ENCODE measurements at places on chromosomes 12 and 14.
A peak's percentile ranks its signal among the peaks of the same experiment; 100 is the strongest.

DNA sequence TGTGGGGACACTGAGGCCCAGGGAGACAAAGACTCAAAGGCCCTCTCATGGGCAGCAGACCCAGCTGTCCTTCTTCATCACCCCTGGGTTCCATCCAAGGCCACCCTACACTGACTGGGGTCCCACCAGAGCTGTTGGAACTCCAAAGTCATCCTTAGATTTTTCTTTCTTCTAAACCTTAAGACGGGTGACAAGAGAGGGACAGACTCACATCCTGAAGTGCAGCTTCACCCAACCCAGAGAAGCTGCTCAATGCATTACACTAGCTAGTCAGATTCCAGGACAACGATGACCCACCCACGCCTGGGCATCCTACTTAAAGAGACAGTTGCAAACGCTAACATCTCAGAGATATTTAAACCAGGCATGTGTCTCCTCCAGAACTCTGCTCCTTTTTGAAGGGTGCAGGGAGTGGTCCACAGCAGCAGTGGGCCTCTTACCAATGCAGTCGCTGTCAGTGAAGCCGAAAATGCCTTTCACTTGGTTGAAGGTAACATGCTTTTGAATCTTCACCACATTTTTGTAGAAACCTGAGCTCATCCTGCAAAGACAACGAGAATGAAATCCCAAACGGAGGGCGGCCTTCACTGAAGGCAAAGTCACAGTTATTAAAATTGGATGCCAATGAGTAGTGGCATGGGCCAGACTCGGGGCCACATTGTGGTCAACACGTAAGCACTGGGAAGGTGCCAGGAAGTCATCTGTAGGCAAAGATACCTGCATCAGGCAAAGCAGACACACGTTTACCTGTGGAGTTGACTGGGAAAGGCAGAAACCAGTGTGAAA, 23.4 kb downstream of the SLC25A47 start:
- DNase-seq, result no peak

- no peak for DNase-seq
These were observed 119.5 kb upstream of the BCL2L14 start for GRCh38 chr12:11951209-11951608.

GRCh38 chr14:103141117-103141796, 18.0 kb downstream of the TNFAIP2 start:
- peak; percentile 28 for DNase-seq

GRCh38 chr12:90870971-90871725, 83.8 kb downstream of the CCER1 start:
- no peak for DNase-seq

- DNase-seq, result peak; percentile 84
These were observed 51.6 kb downstream of the PLEKHG3 start for GRCh38 chr14:64755781-64756221.

DNA sequence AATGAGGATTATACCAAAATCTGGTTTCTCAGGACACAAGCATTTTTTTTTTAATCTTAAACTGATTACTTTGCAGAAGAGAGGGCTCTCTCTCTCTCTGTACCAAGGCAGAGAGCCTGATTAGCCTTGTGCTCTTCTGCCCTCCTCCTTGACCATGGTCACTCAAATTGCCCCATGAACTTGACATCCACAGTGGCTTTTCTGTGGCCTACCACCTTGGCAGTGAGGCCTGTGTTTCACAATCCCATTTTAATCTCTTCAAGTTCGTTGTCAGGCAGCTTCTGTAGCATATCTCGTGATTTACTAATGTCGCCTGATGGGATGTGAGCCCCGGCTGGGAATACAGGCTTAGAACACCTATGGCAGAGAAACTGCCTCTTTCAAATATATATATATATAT, 30.7 kb upstream of the PWP1 start:
- no peak for DNase-seq

DNA sequence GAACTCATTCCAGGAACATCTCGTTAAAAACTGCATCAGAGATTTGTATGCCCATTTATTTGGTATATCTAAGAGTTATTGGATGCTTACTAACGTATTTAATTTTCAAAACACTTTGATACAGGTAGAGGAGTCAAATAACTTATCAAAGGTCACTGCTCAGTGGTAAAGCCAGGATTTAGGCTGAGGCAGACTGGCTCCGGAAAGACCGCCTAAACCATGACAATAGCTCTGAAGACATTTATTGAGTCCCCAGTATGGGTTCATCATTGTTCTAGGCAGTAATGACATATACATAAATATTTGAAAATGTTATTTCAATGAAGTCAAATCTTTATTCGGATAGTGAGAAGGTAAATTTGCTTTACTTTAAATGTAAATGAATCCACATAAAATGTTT, 30.3 kb downstream of the WBP11 start:
- no peak for DNase-seq

DNA sequence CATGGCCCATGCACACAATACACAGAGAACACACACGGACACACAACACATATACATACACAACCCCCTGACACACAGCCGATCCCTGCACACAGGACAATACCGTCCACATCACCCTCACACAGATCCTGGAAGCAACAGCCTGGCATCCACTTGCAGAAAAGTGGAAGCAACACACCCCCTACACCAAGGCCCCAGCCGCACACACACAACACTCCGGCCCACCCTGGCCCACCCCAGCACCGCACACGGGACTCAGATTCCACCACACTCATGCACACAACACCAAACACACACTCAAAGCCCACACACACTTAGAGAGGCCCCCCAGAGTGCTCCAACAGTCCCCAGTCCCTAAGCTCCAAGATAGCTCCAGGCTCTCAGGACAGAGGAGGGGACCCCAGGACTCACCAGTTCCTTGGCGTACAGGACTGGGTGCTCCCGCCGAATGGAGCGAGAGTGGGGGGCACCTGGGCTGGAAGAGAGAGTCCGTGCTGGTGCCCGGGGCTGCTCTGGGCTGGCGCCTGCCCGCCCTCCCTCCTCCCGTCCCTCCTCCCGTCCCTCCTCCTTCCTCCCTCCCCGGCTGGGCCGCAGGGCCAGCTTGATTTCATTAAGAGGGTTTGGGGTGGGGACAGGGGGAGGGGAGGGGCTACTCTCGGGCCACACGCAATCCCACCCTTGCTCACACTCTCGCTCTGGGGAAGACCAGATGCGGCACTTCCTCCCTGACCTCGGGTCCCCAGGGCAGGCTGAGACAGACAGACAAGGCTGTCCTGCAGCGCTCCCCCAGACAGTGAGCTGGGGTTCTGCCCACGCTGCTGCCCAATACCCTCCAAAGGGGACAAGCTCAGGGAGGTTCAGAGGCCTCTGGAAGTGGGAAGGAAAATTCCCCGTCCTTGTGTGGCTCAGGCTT, at the start of gene TMEM119:
Gene TMEM119, minus strand, starts transcription at position 526 of the 913 bp plus-strand sequence. CDS start 5,701 bp downstream, outside the sequence.
- DNase-seq, result no peak

GRCh38 chr14:71532344-71532743, 399.9 kb upstream of the RGS6 start:
- no peak for DNase-seq

GRCh38 chr12:52865090-52865944, 16.5 kb upstream of the KRT78 start:
- peak; percentile 75 for DNase-seq

- no peak for DNase-seq
These were observed 43.9 kb upstream of the ABCC9 start for GRCh38 chr12:21985155-21985554.

DNA sequence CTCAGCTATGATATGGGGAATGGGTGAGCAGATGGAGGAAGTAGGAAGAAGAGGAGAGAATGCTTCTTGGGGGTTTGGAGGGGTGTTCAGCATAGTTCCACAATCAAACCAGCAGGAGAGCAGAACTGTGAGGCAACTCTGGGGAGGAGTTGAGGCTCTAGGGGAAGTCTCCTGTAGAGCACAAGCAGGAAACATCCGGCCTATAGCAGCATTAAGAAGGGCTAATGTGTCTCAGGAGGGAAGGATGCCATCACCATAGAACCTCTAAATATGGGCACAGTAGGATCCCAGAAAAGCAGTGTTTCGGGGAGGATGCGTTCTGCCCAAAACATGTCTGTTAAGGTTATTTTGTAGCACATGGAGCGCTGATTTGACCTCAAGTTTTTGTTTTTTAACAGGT, 8.4 kb upstream of the SALL2 start:
- no peak for DNase-seq

DNA sequence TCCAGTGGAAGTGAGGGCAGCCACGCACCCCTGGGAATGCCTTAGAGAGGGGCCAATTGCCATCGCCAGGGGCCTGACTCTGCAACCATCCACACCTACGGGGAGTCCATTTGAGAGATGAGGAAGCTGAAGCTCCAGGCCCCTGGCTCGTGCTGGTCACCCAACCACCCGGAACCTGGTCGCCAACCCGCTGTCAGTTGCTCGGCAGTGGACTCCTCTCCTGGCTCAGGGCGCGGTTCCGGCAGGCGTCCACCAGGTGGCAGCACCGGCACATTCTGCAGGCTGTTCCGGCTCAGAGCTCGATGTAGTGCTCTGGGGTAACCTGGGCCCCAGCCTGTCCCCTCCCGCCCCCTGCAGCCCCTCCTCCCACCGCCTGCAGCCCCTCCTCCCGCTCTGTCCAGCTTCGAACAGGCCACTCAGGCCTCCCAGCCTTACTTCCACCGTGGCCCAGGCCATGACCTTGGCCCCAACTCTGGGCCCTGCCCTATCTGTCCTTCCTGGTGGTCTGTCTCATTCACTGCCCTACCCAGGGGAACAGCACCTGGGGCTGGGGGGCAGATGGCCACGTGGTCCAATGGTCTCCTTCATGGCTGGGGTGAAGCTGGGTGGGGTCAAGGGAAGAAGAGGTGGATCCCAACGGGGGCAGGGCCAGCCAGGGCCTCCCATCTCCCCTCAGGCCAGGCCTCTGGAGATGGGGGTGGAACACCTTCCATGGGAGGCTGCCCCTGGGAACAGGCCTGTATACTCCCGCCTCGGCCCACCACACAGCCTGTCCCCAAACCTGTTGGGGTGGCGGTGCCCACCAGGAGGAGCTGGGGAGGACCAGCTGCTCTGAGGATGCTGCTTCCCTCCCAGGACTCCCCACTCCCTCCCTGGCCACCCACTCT, 15.7 kb downstream of the SIVA1 start:
- peak; percentile 63 for DNase-seq

DNA sequence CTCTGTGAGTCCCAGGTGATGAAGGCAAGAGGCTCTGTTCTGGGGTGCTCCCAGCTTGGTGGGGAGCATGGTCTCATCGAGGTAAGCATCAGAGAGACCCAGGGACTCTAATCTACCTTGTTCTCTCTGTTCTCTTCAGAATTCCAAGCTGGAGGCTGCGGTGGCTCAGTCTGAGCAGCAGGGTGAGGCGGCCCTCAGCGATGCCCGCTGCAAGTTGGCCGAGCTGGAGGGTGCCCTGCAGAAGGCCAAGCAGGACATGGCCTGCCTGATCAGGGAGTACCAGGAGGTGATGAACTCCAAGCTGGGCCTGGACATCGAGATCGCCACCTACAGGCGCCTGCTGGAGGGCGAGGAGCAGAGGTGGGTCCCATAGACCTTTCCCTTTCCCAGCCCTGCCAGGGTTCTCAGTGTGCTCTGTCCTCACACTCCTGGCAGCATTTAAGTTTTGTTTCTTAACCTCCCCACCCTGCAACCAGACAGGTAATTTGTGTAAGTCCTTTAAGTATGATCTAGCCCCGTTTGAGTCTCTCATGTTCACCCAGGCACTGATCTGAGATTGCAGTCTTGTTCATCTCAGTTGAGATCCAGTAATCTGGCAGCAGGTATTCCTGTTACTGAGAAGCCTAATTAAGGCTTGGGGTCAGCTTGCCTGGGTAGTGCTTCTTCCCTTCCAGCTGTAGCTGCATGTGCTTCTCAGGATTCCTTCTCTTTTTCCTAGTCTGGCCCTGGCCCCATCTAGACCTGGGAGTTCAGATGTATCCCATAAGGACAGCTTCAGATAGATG, 14.8 kb upstream of the KRT81 start:
- no peak for DNase-seq

- DNase-seq, result peak; percentile 53
These were observed 276.1 kb upstream of the BTG1 start for GRCh38 chr12:92421701-92422100.

GRCh38 chr14:21527318-21527679, 1.2 kb upstream of the SALL2 start:
- no peak for DNase-seq

DNA sequence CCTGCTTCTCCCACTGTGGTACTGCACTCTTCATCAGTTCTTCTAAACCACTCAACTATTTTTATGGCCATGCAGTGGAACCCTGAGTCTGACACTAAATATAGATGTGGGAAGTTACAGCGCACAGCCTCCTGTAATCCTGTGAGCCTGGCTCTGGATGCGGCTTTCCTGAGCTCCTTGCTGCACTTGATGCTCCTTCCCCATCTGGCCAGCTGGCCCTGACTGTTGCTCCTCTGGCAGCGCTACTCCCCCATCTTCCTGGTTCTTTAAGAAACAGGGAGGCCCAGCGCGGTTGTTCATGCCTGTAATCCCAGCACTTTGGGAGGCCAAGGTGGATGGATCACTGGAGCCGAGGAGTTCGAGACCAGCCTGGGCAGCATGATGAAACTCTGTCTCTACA, 24.6 kb downstream of the IQSEC3 start:
- no peak for DNase-seq

GRCh38 chr12:91662021-91662420, 479.4 kb upstream of the DCN start:
- no peak for DNase-seq

DNA sequence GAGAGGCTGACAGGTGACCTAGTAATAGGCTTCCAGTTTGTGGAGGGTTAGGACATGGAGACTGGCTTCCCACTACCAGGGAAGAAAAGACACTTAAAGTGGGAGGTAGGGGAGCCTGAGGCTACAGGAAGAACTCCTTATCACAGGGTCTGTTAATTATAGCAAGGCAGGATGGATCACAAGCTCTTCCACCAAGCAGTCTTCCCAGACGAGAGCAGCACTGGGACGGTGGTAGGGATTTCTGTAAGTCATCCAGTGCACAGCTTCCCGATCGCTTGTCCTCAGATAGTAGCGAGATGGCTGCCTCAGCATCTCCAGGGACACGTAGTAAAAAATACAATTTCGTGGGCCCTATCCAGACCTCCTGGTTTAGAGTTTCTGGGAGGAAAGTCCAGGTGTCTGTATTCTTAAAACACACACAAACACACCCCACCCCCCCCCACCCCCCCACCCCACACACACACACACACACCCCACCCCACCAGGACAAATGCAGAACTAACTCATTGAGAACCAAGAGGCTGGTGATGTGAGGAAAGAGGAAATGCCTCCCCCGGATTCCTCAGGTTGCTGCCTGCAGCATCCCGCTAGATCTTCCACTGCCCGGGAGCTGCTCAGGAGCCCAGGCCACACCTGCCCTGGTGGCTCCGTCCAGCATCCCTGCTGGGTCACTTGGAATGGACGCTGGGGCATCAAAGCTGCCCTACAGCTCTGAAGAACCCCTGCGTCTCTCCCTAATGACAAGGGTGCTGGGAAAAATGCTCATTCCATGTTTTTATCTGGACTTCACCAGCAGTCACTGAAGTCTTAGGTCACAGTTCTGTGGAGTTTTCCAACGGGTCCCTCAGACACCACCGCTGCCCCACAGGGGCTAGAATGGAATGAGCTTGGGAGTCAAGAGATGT, 307.2 kb downstream of the CACNA1C start:
- DNase-seq, result peak; percentile 74

DNA sequence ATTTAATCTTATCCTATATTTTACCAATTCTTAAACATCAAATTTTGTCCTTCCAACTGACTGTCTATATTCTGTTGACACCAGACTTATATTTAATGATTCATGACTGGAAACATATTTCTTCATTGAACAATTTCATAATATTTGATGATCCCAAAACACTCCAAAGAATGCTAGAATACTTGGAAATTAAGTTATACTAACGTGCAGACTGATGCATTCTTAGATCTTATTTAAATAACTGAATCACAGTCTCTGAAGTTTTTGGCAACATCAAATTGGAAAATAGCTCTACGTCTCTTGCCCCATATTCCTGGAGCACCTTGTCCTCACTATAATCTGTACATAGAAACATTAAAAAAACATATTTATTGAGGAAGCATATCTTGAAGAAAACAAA, 127.4 kb downstream of the HMGA2 start:
- DNase-seq, result no peak

GRCh38 chr12:92063641-92064040, 82.0 kb downstream of the BTG1 start:
- DNase-seq, result no peak

Measured in NCI-H226 (cell line).